ENCODE measurements at places on chromosomes 11 and 22. TPM values are rescaled to one million over a fixed set of nuclear protein-coding genes. Genes with fewer than 3 reads are reported as not detected.

GRCh38 chr22:44102856-44103255 lies 77.9 kb upstream of the PARVG start:
- DNase-seq = no peak

- DNase-seq = no peak
Observed at GRCh38 chr11:128664317-128664716, 29.6 kb upstream of the FLI1 start.

GRCh38 chr22:40534379-40535188 lies 101.9 kb downstream of the MRTFA start:
- DNase-seq = no peak

DNA sequence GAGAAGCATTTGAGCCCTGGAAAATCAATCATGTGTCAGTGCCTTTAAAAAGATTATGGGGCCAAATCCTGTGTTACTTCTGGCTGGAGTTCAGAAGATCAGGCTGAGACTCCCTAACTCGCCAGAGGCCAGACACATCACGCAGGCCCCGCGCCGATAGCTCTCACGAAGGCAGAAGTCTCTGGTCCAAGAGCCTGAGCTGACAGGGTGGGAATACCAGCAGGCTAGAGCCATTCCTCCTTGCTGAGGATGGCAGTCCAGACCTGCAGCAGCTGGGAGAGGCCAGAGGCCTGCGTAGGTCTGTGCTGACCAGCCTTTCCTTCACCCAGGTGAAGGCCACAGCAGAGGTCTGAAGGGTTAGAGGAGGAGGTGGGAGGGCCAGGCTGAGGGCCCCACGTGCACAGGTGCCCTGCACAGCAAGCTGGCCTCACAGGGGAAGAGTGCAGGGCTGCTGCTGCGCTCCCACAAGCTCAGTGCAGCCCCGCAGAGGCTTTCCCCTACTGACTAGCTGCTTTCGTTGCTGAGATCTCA lies 52.9 kb downstream of the ST14 start:
- DNase-seq = peak; percentile 50

The TESMIN gene
- 61.1 TPM for total RNA-seq

- no peak for DNase-seq
Observed at GRCh38 chr11:113859665-113860064, 15.7 kb downstream of the USP28 start.
